Colonic mucosa (tissue), 4 donors: ENCODE measurements at places on chromosomes 7 and 10. TPM values are rescaled to one million over a fixed set of nuclear protein-coding genes. Genes with fewer than 3 reads are reported as not detected.

The ERV3-1 gene
- 7.7 TPM for total RNA-seq

The C10orf67 gene
- total RNA-seq, result not detected

DNA sequence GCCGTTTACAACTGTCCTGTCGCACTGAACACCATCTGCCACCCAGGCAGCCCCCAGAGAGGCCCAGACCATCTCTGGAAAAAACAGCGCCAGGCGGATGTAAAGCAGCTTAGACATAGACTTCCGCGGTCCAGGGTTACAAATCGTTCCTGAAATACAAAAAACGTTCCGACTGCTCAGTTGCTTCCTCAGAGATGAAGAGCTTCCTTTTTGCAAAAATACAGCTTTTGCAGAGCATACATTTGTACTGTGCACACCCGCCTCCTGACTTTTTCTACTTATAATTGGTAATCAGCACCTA, 11.4 kb downstream of the DAGLB start:
- DNase-seq, result no peak

DNA sequence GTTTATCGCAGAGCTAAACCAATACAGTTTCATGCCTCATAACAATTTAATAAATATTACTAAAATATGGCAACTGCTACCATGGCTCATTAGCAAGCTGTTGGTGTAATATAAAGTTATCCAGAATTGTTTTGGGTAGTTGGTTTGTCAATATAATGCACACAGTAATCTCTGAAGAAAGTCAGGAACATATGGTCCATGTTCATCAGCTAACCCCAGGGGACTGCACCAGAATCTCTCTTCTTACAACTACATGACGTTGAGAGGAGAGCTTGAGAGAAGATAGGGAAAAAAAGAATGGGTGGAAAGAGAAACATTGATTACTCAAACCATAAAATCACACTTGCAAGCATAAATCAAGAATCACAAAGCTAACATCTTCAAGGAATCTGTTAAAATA, 333.7 kb downstream of the NRG3 start:
- no peak for DNase-seq

The CACNB2 gene
- total RNA-seq, result 12.1 TPM

The COL17A1 gene
- 115 TPM for total RNA-seq

DNA sequence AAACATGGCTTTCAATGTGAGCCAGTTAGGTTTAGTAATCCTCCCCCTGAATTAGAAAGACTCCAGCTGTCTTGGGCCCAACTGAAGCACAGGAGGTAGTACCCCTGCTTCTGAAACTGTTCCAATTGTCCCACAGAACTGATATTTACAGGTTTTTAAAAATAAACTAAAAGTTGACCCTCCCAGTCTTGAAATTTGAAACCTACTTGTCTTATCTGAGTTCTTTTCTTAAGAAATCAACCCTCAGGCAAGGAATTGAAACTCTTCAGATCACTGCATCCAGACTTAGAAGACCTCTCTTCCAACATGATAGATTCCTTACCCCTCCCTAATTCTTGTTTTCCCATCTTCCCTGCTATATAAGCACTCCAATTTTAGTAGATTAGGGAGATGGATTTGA, 13.3 kb upstream of the ARHGAP21 start:
- DNase-seq, result no peak

DNA sequence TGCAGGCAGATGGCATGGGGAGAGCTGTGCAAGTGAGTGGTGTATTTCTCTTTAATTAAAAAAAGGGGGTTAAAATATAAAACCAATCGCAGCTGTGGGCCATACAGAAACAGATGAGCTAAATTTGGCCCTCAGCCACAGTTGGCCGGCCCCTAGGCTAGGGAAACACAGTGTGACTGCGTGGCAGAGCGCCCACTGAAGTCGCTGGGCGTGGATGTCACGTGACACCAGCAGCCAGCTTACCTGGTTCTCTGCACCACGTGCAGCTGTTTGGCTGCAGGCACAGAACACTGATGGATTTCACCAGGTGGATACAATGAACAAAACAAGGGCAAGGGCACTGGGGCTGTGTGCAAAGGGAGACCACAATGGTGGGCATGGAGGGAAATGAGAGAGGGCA, 119.3 kb upstream of the ZNF746 start:
- DNase-seq, result no peak

The MBL2 gene
- 0.17 TPM for total RNA-seq

DNA sequence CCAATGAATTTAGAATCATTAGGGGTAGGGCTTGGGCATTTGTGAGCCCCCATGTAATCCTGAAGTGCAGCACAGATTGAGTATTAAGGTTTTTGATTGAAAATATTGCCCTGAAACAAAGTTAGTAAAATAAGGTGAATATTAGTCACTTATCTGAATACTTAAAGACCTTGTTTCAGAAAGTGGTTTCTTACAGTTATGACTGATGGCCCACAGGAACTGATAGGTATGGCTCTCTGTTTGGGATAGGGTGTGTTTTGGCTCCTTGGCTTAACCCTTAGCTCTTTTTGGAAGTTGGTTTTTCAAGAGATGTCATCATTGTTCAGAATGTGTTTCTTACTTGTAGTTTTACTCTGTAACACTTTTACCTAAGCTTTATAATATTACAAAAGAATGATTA, 34.8 kb downstream of the MDFIC start:
- no peak for DNase-seq

The MEOX2 gene
- total RNA-seq, result 0.42 TPM

- no peak for DNase-seq
Measured at GRCh38 chr7:39954694-39955093, 4.6 kb downstream of the CDK13 start.

DNA sequence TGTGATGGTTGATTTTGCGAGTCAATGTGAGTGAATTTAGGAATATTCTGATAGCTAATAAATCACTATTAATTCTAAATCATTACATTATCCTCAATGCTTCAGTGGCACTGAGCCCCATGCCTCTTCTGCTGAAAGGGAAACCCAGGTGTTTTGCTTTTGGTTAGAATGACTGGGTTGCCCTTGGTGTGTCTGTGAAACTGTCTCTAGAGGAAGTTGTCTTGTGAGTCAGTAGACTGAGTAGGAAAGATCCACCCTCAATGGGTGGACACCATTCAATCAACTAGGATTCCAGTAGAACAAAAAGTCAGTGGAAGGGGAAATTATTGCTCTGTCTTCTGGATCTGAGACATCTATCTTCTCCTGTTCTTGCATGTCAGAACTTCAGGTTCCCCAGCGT, 472.4 kb downstream of the ANKRD7 start:
- DNase-seq, result no peak

The ZNF3 gene
- total RNA-seq, result 31.9 TPM

The NSMCE4A gene
- 55.0 TPM for total RNA-seq

The ANLN gene
- total RNA-seq, result 21.2 TPM

The SYPL1 gene
- 94.0 TPM for total RNA-seq

DNA sequence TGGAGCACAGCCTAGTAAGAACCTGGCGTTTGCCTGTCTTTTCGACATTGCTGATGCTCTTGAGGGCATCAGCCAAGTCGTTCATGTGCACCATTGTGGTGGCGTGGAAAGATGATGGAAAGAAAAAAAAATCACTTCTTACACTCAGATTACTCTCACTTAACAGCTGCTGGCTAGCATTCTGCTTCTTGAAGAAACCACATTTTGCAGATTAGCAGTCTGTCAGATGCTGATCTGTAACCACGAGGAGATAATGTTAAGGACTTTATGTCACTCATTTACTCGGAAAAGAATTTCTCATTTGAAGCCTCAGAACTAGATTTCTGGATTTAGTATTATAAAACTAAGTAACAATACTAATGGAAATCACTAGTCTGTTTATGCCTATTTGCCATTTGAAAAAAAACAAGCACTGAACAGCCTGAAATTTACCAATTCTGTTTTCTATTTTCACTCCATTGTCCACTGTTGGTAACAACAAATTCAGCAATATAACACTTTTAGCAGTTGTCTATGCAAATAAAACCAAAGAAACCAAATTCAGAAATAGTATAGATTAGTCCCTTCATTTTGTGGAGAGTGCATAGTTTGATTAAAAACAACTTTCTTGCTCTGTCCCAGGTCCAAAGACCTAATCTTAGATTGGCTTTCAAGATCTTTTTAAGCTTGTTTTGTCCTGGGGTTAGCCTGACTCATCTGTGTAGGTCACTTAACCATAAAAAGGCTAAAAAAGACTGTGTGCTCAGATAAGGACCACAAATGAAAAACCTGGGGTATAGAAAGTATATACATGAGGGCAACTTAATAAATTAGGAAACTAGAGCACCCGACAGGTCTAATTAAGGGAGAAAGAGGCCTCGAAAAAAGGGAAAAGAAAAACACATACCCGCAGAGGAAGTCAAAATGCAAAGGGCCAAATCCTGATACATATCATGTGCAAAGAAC, 67.5 kb downstream of the NT5C2 start:
- DNase-seq, result no peak

The SFRP5 gene
- total RNA-seq, result 1.2 TPM

The RBP3 gene
- total RNA-seq, result not detected

DNA sequence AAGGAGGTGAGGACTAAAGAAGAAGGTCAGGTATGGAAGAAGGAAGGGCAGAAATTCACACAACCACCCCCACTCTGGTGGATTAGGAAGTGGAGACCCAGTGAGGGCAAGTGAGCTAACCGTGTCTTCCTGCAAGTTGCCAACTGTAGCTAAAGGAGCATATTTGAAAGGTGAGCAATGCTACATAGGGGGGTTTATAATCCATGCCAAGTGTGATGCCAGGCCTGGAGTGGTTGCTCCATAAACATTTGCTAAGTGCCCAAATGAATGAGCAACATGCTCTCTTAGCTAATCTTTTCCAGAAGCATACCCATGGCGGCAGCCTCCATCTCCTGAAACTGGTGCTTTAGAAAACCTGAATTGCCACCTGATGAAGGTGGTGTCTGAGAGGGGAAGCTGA, 121.6 kb downstream of the LRRC18 start:
- DNase-seq, result no peak

- no peak for DNase-seq
Measured at GRCh38 chr10:30832749-30833627, 198.7 kb downstream of the ZNF438 start.

DNA sequence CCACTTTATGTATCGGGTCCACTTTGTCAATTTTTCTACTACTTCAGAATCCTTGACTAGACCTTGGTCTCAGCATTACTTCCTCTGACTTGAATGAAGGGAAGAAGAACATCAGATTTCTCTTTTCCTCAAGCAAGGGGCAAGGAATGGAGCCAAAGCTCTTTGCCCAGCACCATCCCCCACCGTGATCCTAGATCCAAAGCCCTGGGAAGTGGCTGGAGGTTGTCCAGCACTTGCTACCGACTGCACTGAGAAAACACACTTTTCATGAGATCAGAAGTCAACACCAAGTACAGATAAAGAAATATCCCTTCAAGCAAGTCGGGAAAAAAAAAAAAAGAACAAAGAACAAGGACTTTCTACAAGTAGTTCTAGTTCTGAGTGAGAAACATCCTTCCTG, 102.1 kb upstream of the DDC start:
- no peak for DNase-seq

The PLAC9 gene
- total RNA-seq, result 3.9 TPM

DNA sequence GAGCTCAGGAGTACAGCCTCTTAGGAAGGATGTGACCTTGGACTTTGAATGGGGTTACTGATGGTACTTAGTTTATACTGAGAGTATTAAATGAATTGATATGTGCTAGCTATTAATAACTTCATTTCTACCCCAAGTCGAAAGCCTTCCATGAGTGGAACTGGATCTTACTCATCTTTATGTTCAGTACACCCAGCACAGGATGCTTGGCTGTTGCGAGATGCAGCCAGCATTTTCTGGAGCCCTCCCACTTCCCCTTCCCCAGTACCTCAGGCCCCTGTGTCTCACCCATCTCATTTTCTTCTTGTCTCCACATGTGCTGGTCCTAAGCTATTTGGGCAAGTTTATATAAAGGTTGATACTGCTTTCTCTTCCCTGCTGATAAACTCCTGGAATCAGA, 7.2 kb downstream of the UPP1 start:
- no peak for DNase-seq

GRCh38 chr7:106063692-106064091, 48.4 kb downstream of the SYPL1 start:
- peak; percentile 15 for DNase-seq

GRCh38 chr7:101549734-101550133, 79.4 kb downstream of the MYL10 start:
- DNase-seq, result no peak

The RSU1 gene
- total RNA-seq, result 82.9 TPM

GRCh38 chr7:36198854-36199266, 45.8 kb downstream of the EEPD1 start:
- DNase-seq, result no peak

- DNase-seq, result no peak
Measured at GRCh38 chr7:7231865-7232264, 49.5 kb downstream of the C1GALT1 start.

GRCh38 chr10:113945075-113945686, 90.7 kb downstream of the NHLRC2 start:
- DNase-seq, result peak; percentile 68

The AKR1E2 gene
- total RNA-seq, result 16.3 TPM

DNA sequence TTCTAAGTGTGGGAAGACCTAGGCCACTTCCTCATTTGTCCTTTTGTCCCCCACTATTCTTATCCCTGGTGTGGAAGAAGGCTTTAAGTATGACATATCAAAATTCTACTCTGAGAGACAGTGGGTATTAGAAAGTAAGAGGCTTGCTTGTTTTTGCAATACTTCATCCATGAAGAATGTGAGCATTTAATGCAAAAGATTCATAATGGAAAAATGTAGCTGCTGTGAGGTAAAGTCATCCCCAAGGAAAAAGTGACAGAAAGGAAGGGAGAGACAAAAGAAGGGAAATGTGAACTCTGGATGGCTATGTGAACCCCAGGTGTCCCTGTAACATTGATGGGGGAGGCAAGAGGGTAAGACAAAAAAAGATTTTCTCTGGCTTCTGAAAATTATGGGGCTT, 607.5 kb downstream of the SORCS1 start:
- no peak for DNase-seq

GRCh38 chr7:80428161-80429054, 83.5 kb downstream of the GNAT3 start:
- DNase-seq, result peak; percentile 24

GRCh38 chr10:43221419-43222209, 45.3 kb downstream of the RASGEF1A start:
- DNase-seq, result no peak

The EN2 gene
- not detected for total RNA-seq
